ENCODE measurements at places on chromosomes 1 and 21. TPM values are rescaled to one million over a fixed set of nuclear protein-coding genes. Genes with fewer than 3 reads are reported as not detected.

CYYR1 gene
- 0.68 TPM for total RNA-seq

CASZ1 gene
- total RNA-seq: 21.3 TPM

GJA5 gene
- under 0.01 TPM for total RNA-seq

TMEM269 gene
- total RNA-seq: 0.07 TPM

DEPDC1 gene
- 0.68 TPM for total RNA-seq

NFASC gene
- total RNA-seq: 0.34 TPM

LAMB3 gene
- 1,978 TPM for total RNA-seq

MORC3 gene
- total RNA-seq: 98.4 TPM

SELE gene
- total RNA-seq: not detected

C1QTNF12 gene
- total RNA-seq: 1.4 TPM

TP73 gene
- total RNA-seq: 0.36 TPM

SPRR2B gene
- 1.0 TPM for total RNA-seq

SLC30A1 gene
- total RNA-seq: 51.6 TPM

PLEKHA6 gene
- total RNA-seq: 2.2 TPM

LPAR3 gene
- 46.8 TPM for total RNA-seq

PADI4 gene
- not detected for total RNA-seq

OR2T2 gene
- not detected for total RNA-seq

TMEM234 gene
- 10.9 TPM for total RNA-seq

SPRR5 gene
- total RNA-seq: not detected

Data from nasal cavity respiratory epithelium epithelial cell of viscerocranial mucosa (primary cell).